ENCODE measurements at places on chromosomes 6 and 20.

DNA sequence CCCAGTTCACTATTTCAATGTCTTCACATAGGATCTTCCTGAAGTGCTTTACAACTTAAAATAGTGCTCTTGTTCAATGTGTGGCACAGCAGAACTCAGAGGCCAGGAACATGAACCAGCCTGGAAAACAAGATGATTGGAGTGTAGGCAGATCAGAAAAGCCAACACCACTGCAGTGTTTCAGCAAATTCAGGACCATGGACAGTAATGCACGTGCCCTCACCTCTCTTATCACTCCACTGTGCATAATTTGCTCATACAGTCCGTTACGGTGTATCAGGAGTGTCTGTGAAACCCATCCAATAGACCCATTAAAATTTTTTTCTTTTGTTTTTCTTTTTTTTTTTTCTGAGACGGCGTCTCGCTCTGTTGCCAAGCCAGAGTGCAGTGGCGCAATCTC, 27.6 kb upstream of the HACE1 start:
- no peak for DNase-seq

- no peak for DNase-seq
Measured at GRCh38 chr6:113672491-113673149, 184.5 kb upstream of the MARCKS start.

DNA sequence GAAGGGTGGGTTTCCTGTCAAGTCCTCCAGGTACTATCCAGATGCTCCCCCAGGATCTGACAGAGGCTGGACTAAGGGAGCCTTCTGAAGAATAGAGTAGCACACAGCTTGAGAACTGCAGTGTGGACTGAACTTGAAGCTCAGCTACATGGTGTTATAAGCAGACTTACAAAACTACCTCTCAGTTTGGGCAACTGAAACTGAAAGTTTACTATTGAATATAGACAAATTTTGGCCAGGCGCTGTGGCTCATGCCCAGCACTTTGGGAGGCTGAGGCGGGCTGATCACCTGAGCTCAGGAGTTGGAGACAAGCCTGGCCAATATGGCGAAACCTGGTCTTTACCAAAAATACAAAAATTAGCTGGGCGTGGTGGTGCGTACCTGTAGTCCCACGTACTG, 348.5 kb downstream of the PLCB1 start:
- DNase-seq: no peak

- no peak for DNase-seq
Measured at GRCh38 chr20:2690718-2691117, 1.9 kb upstream of the EBF4 start.

- no peak for DNase-seq
Measured at GRCh38 chr6:33689148-33689494, 22.4 kb downstream of the UQCC2 start.

DNA sequence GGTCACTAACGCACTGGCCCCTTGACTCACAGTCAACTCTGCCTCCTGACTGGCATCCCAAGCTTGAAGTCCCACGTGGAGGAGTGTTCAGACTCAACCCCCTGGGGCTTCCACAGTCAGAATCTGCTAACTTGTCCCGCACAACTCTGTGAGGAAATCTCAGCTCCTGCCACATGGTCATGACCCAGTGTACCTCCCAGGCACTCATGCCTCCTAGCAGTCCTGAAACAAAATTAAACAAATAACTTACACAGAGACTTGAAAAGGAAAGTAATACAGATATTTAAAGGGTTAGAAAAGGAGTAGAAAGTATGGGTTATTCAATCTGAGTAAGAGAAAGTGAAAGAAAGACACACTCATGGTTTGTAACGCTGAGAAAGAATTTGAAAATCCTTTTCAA, 134.9 kb downstream of the GMDS start:
- DNase-seq: no peak

DNA sequence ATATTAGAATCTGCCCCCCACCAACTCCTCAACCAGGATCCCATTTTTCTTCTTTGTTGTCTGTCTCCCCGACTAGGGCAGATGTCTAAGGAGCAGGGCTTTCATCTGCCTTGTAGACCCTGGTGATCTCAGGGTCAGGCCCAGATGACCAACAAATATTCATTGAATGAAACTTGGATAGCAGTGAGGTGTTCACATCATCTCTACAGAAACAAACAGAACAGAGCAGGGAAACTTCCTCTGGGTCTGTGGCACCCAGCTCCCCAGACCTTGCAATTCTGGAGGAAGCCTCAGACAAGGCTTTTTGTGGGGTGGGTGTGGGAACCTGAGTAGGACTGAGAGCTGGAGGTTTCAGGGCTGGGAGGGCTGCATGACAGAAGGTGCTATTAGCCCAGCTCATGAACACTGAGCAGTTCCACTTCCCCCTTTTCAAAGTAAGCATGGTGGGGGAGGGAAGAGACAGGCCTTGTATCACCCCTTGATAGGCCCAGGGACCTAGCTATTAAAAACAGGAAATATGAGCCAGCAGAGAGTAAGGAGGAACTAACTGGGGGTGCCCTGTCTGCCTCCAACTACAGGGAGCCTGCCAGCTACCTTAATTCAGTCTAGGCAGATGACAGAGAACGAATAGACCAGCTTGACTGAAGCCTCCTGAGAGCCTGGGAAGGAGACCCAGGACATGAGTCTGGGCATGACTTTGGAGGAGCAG, 37.3 kb upstream of the TOP1 start:
- no peak for DNase-seq

- no peak for DNase-seq
Measured at GRCh38 chr6:169921853-169922824, 170.7 kb downstream of the ERMARD start.

GRCh38 chr6:89597988-89598387, 40.6 kb downstream of the LYRM2 start:
- no peak for DNase-seq

DNA sequence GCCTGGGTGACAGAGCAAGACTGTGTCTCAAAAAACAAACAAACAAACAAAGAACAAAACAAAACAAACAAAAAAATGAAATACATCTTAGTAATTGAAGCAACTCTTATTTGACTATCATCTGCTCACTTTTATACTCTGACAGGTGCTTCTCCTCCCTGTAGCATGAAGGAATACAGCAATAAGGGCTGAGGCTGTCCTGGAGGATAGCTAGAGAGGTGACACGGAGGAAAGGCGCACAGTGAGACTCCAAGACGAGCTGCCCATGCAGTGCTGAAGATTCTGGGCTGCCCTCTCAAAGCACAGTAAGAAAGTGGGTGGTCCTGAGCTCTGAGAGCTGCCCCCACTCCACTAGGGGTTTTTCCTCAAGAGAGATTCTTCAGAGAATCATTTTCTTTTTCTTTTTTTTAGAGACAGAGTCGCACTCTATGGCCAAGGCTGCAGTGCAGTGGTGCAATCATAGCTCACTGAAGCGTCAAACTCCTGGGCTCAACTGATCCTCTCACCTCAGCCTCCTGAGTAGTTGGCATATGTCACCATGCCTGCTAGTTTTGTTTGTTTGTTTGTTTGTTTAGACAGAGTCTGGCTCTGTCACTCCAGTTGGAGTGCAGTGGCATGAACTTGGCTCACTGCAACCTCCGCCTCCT, 50.0 kb downstream of the OSTM1 start:
- no peak for DNase-seq

DNA sequence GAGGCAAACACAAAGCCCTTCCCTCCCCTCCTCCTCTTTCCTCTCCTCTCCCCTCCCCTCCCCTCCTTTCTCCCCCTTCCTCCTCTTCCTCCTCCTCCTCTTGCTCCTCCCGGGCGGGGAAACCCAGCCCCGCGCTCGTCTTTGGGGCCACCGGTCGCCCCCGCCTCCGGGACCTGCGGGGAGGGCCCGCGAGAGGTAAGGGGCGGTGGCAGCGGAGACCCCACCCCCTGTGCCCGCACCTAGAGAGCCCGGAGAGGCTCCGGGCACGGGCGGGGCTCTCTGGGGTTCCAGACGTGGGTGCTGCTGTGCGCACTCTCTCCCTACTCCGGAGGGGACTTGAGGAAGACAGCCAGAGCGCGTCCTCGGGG, at the start of gene RIN2:
RIN2 (plus strand) TSS at position 126 of the 368 bp plus-strand sequence. CDS start 131,344 bp downstream, outside the sequence.
- DNase-seq: no peak
